Stimulated activated CD4-positive, alpha-beta T cell treated with anti-CD3 and anti-CD28 coated beads, Interleukin-2, amount 100 ng/mL, for 48 hours (primary cell): ENCODE measurements at places on chromosomes 6 and 20.

- DNase-seq, result peak; percentile 41
Measured at GRCh38 chr6:5302220-5302946, 41.1 kb downstream of the FARS2 start.

DNA sequence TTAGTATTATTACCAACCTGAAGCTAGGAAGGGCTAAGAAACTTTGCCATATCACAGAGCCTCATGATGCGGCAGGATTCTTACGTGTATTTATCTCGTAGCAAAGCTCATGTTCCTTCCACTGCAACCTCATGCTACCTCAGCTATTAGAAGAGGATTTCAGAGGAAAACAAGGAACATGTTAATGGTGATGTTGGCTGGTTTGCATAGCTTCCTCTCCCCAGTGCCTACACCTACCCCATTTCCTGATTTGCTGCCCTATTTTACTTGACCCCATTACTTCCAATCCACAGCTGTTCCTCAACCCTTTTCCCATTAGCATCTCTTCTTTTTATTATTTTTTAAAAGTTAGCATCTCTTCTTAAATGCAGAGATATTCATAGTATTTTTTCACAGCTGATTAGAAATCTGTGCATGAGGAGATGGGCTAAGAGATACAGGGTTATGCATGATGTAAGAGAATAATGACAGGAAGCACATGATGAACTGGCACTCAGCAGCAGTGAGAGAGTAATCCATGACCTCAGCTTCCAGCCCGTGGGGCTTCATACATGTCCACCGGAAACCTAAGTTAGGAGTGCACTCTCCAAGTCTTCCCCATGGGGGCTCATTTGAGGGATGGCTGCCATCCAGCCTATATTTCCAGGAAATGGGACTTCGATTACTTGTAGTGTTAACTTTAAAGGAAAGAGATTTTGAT, 106.1 kb upstream of the ASF1A start:
- DNase-seq, result no peak

DNA sequence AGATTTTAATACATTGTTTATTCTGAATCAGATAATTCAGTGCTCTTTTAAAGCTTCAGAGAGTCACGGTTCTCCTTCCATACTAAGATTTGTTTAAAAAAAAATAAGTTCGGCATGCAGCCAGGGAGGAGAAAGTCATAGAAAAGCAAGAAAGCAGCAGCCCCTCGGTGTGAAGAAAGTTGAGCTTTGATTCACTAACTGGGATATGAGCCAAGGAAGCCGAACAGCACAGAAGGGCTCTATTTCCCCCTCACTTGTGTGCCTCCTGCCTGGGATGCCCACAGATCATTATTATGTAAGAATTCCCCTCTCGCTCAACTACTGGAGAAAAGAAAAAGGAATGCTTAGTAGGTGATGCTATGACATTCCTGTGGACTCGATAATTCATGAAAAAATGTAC, 69.3 kb upstream of the SYNJ2 start:
- no peak for DNase-seq

- no peak for DNase-seq
Measured at GRCh38 chr6:154341871-154342270, 14.7 kb downstream of the IPCEF1 start.

DNA sequence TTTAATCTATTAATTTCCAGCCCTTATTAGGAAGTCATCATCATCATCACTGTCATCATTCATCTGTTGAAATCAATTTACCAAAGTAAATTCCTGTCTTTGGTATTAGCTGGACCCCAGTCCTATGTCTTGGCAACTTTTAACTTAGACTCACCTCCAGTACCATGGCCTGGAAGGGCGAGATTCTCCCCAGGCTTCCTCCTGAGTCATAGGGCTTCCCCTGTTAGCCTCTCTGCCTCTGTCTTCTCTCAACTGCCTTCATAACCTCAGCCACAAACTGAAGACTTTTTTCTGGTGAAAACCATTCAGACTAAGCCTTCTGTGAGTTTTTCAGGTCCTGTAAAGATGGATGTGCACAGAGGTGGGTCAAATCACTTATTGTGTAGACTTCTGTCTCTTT, 95.0 kb downstream of the NKAIN2 start:
- DNase-seq, result no peak

GRCh38 chr6:159130846-159131245, 38.4 kb upstream of the FNDC1 start:
- no peak for DNase-seq

DNA sequence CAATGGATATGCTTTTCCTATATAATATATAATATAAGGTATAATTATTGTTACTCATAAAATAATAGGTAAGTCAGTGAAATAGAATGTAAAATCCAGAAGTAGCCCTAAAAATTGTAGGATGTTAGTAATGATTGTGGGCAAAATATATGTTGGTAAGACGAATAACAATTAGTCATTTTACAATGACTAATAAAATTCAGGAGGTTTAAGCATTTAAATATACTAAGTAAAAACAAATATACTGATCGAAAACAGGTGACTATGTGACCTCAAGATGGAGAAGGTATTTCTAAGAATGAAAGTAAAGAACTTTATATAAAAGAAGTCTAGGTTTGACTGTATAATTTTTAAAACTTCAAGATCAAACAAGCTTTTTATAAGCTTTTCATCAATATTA, 28.9 kb downstream of the FUCA2 start:
- DNase-seq, result no peak

- DNase-seq, result no peak
Measured at GRCh38 chr6:87909849-87910248, 137.8 kb upstream of the SPACA1 start.

GRCh38 chr6:143755301-143755744, 77.6 kb downstream of the PHACTR2 start:
- no peak for DNase-seq

GRCh38 chr20:40361916-40362315, 327.1 kb downstream of the MAFB start:
- no peak for DNase-seq

GRCh38 chr6:35402136-35402855, 49.8 kb upstream of the FANCE start:
- no peak for DNase-seq

DNA sequence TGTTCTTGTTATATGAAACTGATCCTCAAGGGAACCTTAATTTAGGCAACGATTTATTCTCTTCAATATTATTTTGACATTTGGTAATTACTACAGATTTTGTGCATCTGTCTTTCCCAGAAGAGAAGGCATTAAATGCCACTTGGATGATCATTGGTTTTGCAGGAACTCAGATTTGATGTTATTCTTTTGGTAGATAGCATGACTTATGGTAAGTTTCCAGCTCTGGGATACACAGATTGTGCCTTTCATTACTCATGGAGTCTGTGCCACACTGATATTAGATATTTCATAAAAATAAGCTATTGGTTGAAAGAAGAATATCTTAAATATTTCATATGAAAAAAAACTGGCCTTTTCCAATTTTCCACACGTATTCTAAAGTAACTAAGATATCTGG, 120.1 kb downstream of the AIG1 start:
- no peak for DNase-seq
